ENCODE measurements at places on chromosomes 12 and 14.
A peak's percentile ranks its signal among the peaks of the same experiment; 100 is the strongest.

DNA sequence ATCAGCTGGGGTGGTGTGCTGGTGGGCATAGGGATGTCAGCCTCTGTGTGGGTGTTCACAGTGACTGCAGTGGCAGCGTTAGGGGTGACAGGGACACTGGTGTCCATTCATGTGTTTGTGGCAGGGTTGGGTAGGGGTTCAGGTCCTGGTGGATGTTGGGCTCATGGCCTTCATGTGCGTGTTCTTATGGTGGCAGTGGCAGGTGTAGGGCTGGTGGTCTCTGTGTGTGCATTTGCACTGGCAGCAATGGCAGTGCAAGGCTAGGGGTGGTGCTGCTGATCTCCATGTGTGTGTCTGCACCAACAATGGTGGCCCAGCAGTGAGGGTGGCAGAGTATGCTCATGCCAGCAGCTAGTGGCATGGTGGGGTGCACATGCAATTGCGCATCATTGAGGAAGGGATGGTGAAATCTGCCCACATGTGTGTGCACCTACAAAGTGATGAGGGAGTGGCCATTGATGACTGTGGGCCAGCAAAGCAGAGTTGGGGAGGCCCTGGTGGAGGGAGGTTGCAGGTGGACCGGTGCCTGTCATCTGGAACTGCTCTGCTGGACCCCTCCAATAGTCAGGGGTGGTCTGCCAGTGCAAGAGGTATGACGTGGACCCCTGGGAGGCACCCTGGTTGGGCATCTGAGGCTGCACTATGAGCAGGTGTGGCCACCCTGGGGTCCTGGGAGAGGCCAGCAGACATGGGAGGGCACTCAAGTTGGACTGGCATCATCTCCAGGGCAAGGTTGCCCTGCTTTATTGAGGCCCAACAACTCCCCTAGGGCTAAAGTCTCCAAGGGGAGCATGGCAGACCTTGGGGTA is 182.9 kb downstream of the TTC6 start:
- no peak for DNase-seq

DNA sequence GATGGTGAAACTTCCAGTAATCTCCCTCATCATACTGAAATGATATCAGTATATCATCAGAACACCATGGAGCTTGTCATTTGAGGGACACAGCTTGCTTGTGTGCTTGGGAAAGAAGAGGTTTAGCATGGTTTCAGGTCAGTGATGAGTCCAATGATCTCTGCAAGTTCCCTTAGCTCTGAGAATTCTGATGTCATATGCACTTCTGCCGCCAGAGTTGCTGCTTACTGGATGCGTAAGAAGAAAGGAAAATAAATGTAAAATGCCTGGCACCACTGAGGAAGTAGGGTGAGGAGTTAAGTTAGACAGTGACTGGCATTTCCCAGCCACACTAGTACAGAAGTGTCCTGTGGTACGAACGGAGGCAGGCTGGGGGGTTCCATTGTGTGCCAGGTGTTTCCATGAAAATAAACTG is 22.6 kb downstream of the PRKCH start:
- DNase-seq: no peak

DNA sequence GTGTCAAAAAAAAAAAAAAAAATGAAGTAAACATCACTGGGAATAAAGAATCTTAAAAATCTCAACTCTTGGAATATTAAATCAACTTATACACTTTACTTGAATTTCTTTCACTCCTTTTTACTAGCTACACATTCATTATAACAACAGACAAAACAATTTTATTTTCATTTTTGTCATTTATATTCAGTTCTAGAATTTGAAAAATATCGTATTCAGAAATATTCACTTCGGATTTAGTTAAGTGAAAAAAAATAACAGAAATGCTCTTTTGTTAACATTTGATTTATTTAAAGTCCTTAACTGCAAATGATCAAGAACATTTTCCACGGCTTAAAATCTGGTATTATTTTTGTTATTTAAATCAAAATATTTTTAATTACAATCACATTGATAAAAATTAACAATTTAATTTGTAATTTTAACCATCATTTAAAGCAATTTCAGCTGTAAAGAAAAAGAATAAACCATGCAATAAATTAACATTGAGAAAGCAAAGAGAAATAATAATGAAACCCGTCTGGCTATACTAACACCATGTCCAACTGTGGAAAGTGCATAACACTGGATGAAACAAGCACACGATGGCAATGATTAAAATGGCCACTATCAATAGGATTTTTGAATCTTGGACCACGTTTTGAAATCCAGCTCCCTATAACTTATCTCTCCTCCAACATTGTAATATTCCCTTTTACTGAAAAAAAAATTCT is 5.2 kb downstream of the FOXA1 start:
- no peak for DNase-seq

GRCh38 chr14:59117754-59118528 is 70.5 kb upstream of the DAAM1 start:
- DNase-seq: no peak

GRCh38 chr12:66653796-66654195 is 25.1 kb downstream of the GRIP1 start:
- DNase-seq: no peak

GRCh38 chr12:112851024-112851777 is 55.6 kb upstream of the OAS1 start:
- no peak for DNase-seq

- DNase-seq: no peak
Measured at GRCh38 chr12:48060474-48060873, 45.4 kb downstream of the SENP1 start.

GRCh38 chr14:99718031-99718810 is 34.1 kb downstream of the CYP46A1 start:
- no peak for DNase-seq

- no peak for DNase-seq
Measured at GRCh38 chr12:8948701-8949341, 624 bp downstream of the M6PR start.

- no peak for DNase-seq
Measured at GRCh38 chr12:46246021-46246700, 22.7 kb downstream of the SLC38A1 start.

DNA sequence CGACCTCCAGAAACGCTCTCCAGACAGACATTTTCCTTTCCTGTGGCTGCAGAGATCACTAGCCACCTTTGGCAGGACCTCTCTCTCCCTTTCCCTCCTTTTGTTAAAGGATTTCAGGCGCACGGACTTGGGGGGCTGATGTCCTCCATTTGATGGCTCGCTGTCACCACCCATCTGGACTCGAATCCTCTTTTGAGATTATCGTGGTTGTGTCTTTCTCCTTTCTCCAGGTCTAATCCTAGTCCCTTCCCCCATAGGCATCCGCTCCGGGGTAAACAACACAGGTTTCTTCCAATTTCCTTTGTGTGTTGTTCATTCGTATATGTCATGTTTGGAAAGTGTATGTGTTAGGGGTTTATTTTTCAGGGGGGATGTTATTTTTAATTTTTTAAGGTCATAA is 56.7 kb upstream of the SLC24A4 start:
- DNase-seq: no peak

- DNase-seq: no peak
Measured at GRCh38 chr12:126545411-126545810, 1480.2 kb downstream of the AACS start.

DNA sequence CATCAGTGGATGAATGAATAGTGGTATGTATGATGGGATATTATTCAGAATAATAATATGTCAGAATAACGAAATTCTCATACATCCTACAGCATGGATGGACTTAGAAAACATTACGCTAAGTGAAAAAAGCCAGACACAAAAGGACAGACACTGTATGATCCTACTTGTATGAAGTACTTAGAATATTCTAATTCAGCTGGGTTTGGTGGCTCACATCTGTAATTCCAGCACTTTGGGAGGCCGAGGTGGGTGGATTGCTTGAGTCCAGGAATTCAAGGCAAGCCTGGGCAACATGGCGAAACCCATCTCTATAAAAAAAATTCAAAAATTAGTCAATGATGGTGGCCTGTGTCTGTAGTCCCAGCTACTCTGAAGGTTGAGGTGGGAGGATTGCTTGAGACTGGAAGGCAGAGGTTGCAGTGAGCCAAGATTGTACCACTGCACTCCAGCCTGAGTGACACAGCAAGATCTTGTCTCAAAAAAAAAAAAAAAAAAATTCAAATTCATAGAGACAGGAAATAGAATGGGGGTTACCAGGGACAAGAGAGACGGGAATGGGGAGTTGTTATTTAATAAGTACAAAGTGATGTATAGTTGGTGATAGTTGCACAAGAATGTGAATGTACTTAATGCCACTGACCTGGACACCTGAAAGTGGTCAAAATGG is 132.3 kb downstream of the CHST11 start:
- no peak for DNase-seq

- no peak for DNase-seq
Measured at GRCh38 chr12:14367040-14367661, 1.7 kb downstream of the ATF7IP start.

DNA sequence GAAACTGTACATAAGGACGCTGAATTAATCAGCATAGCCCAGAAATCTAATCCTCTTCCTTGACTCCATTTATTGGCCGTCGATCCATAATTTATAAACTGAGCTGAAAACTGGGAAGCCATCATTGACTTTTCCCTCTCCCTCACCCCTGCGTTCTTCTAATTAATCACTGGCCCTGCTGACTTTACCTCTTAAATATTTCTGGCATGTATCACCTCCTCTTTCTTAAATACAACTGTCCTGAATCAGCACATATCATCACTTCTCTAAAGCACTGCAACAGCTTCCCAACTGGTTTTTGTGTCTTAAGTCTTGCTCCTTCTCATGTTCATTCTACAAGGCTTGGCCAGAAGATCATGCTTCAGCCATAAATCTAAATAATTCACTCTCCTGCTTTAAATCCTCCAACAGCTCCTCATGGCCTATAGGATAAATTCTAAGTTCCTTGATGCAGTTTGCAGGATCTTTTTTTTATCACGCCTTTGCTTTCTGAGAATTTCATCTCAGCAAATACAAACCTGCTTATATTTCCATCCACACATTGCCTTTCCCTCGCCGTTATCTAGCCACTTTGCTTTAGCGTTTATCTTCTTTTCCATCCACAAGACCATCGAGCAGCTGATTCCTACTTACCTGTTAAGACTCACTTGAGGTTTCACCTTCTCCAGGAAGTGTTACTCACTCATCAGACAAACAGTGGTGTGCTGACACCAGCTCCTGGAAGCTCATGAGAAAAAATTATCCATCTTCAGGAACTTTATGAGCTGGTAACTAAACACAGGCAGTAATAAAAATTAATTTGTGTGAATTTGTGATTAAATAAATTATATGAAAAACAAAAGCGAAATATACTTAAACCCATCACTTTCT is 295.6 kb upstream of the FLRT2 start:
- DNase-seq: no peak

- DNase-seq: peak; percentile 42
Measured at GRCh38 chr12:4849115-4849541, 60.6 kb upstream of the KCNA1 start.

GRCh38 chr12:49868952-49869815 is 26.3 kb upstream of the BCDIN3D start:
- peak; percentile 88 for DNase-seq

GRCh38 chr12:111224186-111225066 is 144.5 kb downstream of the PHETA1 start:
- no peak for DNase-seq
